ENCODE measurements at places on chromosomes 6 and 20.
A peak's percentile ranks its signal among the peaks of the same experiment; 100 is the strongest.

DNA sequence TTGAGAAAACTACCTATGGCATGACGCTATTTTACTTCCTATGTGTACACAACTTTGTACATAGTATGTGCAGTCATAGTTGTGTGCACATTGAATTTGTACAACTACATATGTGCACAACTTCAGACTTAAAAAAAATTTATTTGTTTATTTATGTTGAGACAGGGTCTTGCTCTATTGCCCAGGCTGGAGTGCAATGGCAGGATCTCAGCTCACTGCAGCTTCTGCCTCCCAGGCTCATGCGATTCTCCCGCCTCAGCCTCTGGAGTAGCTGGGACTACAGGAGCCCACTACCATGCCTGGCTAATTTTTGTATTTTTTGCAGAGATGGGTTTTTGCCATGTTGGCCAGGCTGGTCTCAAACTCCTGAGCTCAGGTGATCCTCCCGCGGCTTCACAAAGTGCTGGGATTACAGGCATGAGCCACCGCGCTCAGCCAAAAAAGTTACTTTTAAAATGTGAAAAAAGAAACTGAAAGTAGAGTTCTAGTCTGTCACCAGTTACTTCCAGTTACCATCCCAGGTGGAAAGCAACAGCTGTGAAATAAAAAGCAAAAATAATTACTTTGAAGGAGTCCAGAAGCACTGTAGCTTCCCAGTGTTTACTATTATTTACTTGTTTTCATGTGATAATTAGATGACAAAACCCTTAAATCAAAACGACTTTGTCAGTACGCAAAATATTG lies 1.7 kb upstream of the ZKSCAN8 start:
- DNase-seq = peak; percentile 29

DNA sequence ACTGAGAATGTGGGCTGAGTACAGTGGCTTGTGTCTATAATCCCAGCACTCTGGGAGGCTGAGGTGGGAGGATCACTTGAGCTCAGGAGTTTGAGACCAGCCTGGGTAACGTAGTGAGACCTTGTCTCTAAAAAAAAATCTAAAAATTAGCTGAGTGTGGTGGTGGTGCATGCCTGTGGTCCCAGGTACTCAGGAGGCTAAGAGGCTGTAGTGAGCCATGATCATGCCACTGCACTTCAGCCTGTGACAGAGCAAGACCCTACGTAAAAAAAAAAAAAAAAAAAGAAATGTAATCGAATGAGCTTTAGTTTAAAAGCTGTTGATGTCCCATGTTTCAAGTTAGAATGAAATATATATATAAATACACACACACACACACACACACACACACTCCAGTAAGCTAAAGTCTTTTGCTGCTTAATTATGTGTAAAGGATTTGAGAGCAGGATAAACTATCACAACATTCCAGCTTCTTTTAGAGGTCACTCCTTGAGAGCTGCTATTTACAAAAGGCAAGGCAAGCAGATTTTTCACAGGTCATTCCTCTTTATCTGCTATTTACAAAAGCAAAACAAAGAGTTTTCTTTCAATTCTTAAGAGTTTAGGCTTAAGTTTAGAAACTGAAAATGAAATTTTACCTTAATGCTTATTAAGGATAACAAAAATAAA lies 4.7 kb upstream of the MICAL1 start:
- DNase-seq = no peak

- DNase-seq = no peak
Measured at GRCh38 chr6:100790084-100790483, 91.0 kb downstream of the ASCC3 start.

GRCh38 chr6:11251553-11252360 lies 19.3 kb upstream of the NEDD9 start:
- DNase-seq = no peak

DNA sequence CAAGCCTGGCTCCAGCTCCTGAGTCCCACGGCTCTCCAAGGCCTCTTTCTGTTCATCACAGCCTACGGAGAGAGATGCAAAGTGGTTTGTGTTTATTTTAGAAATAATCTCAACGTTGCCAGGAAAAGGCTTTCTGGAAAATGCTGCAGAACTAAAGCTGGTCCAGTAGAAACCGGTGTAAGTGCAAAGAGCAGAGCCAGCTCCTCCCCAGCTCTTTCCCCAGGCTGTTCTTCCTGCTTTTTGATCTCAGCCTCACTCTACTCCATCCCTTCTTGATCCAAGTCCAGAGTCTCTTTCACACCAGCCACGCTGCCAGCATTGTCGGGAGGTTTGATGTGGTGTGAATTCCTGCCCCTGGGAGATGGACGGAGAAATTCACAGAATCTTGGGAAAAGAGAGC lies 69.8 kb downstream of the TMEM170B start:
- DNase-seq = no peak

DNA sequence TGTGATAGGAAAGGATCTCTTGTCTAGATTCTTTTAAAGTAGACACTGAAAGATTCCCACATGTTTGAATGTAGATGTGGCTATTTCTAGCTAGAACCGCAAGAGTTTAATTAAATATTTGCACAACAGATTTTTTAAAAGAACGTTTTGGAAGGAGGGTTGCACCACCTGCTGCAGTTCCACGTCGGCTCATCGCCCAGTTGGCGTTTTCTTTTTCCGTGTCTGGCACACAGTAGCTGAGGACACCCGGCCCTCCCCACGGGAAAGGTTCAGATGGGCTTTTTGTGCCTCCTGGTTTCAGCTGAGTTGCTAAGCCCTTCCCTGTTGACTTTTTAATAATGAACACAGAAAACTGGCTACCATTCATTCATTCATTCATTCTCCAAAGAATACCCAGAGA lies 41.8 kb upstream of the DOK5 start:
- DNase-seq = no peak

GRCh38 chr20:49446808-49447207 lies 35.7 kb downstream of the KCNB1 start:
- DNase-seq = no peak

DNA sequence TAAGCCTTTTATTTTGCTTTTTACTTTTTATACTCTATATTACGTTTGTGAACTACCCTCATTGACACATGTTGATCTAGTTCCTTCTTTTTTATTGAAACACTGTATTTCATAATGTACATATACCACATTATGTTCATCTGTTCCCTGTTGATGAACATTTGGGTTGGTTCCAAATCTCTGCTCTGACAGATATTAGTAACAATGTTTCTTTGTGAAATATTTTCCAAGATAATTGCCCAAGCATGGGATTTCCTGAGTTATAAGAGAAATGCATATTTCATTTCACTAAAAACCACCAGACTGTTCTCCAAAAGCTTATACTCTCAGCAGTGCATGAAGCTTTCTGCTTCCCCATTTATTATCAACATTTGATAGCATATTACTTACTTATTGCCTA lies 44.2 kb upstream of the TNFRSF21 start:
- DNase-seq = no peak

- DNase-seq = no peak
Measured at GRCh38 chr6:14934013-14934412, 311.9 kb upstream of the JARID2 start.

- no peak for DNase-seq
Measured at GRCh38 chr6:77568570-77568969, 84.3 kb upstream of the MEI4 start.

GRCh38 chr6:130760006-130760405 lies 67.2 kb upstream of the SMLR1 start:
- no peak for DNase-seq

- DNase-seq = no peak
Measured at GRCh38 chr6:3227363-3228045, at the start of gene TUBB2B. Gene TUBB2B, minus strand, starts transcription at chr6:3227653. Its CDS starts 110 bp downstream, at chr6:3227543.

- no peak for DNase-seq
Measured at GRCh38 chr6:34839666-34840352, 47.9 kb downstream of the BLTP3A start.

DNA sequence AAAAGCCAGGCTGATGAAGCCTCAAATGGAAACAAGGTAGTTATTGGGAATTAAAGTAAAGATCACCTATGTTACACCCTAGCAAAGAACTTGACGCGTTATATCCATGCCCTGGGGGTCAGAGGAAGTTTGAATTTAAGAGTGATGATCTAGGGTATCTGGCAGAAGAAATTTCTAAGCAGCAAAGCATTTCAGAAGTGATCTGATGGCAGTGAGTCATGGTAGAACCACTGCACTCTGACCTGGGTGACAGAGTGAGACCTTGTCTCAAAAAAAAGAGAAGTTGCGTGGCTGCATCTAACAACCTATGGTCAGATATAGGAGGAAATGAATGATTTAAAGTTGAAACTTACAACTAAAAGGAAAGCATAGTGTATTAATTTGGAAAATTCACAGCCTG lies 45.2 kb downstream of the SCP2D1 start:
- no peak for DNase-seq

DNA sequence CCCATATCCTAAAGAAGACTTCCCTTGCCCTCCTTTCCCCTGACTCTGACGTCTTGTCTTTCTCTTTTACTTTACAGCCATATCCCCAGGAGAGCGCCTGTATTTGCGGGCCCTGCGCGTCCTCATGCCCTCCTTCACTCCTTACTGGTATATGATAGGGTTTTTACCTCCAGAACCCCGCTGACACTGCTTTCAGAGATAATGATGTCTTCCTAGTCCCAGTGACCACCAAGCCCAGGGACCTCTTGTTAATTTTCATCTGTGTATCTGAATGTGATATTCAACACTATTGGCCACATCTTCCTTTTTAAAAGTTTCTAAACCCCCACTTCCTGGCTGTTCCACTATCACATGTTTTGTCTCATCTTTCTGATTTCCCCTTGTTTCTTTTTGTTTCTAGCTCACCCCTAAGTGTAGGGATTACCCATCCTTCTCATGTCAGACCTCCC lies 102.0 kb downstream of the HIVEP1 start:
- no peak for DNase-seq

DNA sequence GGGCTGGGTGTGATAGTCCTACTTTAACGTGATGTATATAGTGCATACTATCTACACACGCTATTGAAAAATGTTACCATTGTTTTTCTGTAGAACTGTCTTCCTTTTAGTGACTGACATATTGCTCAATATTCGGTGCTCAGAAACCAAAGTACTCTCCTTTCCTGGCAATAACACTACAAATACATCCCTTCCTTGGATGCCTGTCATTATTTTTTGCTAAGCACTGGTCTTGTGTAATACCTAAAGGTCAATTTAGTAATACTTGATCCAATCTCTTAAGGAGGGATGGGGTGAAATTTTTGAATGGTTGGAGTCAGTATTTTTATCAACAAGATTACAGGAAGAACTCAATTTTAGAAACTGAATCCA lies 23.9 kb downstream of the CNR1 start:
- DNase-seq = no peak

DNA sequence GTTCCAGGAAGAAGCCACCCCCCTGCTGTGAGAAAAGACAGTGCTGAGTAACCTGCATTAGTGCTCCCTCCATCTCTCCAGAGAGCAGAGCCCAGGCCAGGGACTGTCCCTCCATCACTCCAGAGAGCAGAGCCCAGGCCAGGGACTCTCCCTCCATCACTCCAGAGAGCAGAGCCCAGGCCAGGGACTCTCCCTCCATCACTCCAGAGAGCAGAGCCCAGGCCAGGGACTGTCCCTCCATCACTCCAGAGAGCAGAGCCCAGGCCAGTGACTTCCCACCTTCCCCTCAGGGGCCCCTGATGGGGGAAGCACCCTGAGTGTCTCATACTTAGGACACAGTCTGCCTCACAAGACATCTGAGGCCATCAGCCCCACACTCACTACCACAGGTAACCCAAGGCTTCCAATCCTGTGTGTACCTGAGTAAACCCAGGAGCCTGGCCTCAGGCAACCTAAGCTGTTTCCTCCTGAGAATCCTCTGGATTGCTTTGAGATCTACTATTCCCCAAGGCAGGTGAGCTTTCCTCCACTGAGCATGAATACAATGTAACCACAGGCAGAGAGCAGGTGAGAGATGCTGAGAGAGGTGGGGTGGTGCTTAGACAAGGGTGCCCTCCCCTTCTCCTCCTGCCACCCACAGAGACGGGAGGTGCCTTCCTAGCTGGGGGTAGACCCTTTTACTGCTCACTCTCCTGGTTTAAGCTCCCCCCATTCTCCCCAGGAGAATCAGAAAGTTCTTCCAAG lies 4.9 kb downstream of the TBXT start:
- DNase-seq = no peak

- DNase-seq = no peak
Measured at GRCh38 chr6:1386038-1386709, 3.2 kb upstream of the FOXF2 start.

GRCh38 chr20:37673444-37673843 lies 20.4 kb upstream of the CTNNBL1 start:
- no peak for DNase-seq

DNA sequence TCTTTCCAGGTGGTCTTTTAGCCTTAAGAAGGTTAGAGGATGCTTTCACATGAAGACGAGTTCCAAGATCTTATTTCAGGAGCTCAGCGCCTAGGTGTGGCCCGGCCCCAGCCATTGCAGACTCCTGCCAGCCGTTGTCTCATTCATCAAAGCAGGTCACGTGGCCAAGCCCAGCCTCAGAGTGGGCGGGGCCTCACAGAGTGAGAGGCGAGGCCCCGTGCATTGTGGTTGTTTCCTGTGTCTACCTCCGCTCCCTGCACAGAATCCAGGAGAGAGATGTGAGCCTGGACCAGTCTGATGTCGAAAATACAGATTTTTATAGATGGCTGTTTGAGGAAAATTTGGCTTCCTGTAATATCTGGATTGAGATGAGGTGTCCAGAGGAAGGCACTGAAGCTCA lies 49.2 kb upstream of the CST5 start:
- DNase-seq = peak; percentile 50

- no peak for DNase-seq
Measured at GRCh38 chr6:101401792-101402621, 8.5 kb downstream of the GRIK2 start.

GRCh38 chr20:45325371-45325770 lies 17.3 kb upstream of the MATN4 start:
- DNase-seq = no peak

- DNase-seq = no peak
Measured at GRCh38 chr6:6946206-6947155, 161.3 kb upstream of the RREB1 start.

DNA sequence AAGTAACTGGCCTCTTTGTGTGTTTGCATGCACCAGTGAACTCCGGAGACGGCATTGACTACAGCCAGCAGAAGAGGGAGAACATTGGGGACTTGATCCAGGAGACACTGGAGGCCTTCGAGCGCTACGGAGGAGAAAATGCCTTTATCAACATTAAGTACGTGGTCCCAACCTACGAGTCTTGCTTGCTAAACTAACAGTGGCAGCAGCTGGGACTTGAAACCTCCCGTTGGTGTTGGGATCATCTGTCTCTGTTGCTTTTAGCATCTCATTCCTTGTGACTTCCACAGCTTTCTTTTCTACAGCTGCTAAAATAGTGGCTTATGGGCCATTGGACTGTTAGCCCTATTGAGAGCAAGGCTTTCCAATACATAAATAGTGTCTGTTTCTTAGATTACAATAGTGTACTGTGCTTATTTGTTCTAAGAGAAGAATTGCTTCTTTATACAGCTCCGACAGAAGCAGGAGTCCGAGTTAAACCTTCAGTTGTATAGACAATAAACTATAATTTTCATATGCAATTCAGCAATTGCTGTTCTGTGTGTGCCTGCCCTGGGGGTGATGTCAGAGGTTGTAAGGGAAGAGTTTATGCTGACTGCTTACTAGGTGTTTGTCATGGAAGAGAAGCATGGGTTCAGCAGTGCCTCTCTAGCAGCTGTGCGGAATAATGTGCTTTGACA lies 99.6 kb upstream of the QKI start:
- no peak for DNase-seq

- DNase-seq = no peak
Measured at GRCh38 chr6:107989166-107990094, 31.4 kb upstream of the SEC63 start.

- DNase-seq = no peak
Measured at GRCh38 chr6:93701526-93701925, 282.2 kb upstream of the EPHA7 start.
